ENCODE measurements at places on chromosomes 7 and 10.

- DNase-seq = no peak
These were observed 239.6 kb downstream of the PHF14 start for GRCh38 chr7:11213266-11213665.

DNA sequence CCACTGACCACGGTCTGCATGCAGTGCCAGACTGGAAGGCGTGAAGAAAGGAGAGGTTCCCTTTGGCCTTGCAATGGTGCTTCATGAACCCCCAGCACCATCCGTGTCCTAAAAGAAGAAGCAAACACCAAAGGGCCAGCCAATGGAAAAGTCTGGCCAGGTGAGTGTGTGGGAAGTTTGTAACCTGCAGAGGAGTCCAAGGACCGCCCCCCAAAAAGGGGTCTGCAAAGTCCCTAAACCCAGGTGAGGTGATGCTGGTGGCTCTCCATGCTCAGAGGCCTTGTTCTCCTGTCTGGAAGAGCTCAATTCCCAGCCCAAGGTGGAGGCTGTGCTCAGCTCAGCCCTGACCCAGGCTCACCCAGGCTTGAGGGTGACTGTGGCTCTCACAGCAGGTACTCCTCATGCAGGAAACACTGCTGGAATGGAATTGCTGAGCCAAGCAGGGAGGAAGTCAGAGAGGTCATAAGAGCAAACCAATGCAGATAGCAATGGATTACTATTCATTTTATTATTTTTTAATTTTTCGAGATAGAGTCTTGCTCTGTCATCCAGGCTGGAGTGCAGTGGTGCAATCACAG is 52.4 kb upstream of the NANOS1 start:
- DNase-seq = no peak

GRCh38 chr7:113085781-113086390 is 741 bp downstream of the GPR85 start:
- DNase-seq = no peak

GRCh38 chr7:34759477-34760125 is 101.6 kb downstream of the NPSR1 start:
- DNase-seq = no peak

All from T1000 (cell line).